ENCODE measurements at places on chromosomes 5 and 9.

DNA sequence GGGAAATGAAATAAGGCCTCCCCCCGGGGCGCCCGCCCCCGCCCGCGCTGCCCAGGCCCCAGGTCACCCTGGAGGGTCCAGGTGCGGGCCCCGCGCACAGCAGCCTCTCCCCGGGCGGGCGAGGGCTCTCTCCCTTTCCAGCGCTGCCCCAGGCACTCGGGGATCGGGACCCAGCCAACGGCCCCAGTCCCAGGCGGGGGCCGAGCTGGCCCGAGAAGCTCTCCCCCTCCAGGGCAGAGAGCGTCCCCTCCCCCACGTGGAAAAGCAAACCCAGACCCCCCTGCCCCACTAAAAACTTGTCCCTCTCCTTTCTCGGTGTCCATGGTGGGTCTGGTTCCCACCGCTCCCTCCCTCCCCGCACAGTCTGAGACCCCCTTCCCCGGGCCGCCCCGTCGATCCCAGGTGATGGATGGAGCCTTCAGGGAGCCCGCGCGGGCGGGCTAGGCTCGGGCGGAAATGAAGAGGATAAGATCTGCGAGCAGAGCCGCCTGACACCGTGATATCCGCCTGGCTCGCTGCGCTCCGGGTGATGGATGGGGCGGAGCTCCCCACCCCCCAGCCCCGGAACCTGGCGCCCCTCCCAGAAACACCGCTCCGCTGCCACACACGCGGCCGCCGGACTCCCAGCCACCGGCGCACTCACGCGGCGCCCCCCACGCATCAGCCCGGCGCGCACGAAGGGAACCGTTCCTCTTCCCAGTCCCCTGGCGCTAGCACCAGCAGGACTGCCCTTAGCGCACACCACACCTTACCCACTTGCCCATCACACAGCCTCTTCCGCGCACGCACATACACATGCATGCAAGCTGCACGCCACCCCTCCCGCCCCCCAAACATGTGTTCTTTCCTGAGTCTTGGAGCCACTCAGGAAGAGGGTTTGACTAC is 81.7 kb upstream of the ZBTB43 start:
- DNase-seq, result no peak

DNA sequence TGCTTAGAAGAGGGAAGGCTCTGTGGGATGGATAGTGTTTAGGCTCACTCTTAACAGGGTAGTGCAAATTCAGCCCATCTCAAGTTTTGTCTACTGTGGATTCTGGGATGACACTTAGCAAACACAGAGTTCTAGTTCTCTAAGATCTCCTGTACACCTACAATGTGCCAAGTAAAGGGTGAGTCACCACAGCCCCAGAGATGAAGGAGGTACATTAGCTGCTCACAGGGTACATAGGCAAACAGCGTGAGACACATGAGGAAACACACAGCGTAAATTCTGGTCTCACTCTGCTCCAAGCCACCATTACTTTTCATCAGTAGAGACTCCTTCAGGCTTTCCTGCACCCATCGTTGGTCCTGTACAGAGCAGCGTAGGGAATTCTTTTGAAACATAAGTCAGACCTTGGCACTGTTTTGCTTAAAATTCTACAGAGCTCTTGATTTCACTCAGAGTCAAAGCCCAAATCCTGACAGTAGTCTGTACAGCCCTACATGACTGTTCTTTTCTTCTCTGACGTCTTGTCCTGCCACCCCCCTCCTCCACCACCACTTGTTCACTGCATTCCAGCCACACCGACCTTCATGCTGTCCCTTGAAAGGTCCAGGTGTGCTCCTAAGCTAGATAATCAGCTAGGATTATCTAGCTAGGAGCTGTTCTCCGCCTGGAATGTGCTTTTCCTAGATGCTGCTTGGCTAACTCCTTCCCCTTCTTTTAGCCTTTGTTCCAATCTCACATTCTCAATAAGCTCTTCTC is 8.7 kb downstream of the ASTN2 start:
- DNase-seq, result no peak

DNA sequence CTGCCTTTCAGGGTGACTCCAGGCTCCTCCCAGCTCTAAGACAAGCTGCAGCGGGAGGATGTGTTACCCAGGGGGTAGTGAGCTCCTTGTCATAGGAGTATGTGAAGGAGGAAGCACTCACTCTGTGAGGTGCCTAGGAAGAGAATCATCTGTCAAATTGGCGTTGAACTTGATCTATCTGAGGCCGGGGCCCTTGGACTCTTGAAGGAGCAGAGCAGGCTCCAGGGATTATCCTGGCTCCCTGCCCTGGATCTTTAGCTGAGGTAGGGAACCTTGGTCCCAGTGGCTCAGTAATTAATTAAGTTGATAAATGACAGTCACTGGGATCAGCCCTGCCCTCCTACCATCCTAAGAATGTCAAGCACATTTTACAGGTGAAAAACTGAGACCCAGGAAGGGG is 15.5 kb downstream of the ADGRD2 start:
- no peak for DNase-seq

DNA sequence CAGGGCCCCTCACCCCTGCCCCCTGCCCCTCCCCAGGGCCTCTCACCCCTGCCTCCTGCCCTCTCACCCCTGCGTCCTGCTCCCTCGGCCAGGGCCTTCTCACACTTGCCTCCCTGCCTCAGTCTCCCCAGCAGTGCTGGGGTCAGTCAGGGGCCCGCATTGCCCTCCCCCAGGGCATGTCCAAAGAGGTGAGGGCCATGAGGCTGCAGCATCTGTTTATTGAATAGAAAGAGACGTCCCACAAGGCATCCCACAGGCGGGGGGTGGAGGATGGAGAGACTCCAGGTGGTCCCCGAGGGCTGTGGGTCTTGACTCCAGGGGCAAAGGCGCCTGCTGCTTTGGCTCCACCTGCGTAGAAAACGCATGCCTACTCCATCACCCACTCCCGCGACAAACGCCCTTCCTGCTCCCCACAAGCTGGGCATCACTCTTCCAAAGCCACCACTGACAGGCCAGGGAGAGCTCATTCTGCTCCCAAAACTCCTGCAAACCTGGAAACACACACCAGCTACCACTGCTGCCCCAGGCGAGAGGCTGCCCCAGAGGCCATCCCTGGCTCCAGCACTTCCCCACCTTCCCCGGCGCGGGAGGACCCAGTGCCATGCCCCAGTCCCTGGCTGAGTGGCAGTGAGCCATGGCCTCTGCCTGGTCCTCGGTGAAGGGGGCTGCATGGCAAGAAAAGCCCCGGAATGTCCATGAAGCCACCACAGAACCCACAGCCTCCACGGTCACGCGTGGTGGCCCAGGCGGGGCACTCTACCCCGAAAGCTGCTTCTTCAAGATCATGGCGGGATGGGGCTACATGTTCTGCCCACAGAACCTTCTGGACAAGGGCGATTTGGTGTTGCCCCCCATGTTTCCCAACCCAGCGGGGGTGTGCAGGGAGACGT is 1.6 kb upstream of the LCN8 start:
- DNase-seq, result no peak

GRCh38 chr9:35481347-35481975 is 8.4 kb upstream of the RUSC2 start:
- DNase-seq, result no peak

DNA sequence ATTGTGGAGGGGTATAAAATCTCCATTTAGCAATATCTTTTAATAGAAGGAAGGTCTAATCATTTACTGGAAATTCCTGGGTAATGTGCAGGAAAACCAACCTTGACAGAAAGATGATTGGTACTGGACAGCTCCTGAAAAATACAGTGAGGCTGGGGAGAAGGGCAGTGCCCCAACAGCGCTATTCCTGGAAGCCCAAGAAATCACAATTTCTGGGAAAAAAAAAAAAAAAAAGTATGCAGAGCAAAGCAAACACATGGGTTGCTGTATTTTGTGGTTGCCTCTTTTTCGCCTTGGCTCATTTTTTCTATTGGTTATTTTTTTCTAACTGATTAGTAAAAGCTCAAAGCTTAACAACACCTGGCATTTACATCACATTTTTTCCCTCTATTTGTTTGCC is 249.7 kb downstream of the ENC1 start:
- no peak for DNase-seq

DNA sequence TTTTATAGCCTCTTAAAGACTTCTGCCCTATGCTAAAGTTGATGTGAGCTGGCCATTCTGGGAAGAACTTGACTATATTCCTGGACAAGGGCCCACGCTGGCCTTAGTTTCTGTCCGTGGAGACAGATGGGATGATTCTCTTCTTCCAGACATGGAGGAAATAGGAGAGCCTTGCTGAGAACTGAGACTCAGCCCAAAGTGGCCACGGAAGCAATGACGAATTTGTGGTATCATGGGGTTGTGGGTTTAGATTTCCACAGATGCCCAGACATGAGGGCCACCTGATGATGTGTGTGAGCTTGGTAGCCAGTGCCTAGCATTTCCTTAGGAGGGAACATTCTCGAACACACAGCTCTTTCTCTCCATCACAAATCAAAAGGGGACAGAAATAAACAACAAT is 309.1 kb downstream of the NSG2 start:
- no peak for DNase-seq

DNA sequence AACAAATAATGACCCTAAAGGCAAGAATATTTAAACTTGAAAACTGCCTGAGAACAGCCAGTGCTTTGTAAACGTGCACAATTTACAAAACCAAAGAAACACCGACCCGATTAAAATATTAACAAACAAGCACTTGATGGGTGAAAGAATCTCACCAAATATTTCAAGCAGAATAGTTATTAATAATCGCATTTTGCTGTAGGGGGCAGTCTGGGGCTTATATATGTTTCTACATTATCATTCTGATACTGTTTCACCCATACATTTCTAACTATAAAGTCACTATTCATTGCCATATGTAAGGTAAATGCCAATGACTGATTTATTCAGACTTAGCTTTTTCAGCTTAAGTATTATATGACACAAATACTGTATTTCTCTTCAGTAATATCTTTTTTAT is 37.7 kb downstream of the UBAP2 start:
- no peak for DNase-seq

DNA sequence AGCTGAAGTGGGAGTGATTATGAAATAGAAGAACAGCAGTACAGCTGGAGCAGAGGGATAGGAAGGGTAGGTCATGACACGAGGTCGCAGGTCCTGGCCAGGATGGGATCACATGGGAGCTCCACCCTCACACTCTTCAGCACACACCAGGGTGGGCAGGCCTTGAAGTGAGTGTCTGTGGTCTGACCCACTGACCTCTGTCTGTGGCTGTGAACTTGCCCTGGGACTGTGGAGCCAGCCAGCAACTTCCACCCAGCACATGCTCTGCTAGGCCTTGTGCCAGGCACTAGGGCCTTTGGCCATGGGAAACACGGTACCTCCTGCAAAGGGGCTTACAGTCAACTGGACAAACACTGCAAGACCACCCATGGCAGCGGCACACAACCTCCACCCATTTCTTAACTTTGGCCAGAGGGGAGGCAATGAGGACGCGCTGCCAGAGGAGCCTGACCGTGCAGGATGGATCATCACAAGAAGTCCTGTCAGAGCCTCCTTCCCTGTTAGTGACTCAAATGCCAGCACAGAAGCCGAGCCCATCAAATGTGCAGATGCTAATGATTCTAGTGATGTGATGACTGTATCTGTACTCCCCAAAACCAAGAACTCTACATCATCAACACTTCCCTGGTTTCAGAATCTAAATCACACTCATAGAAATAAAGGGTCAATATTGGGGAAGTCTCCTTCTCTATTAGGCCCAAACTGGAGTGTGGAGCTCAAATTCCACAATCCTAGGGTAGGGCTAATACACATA is 113.6 kb downstream of the DPYSL3 start:
- DNase-seq, result no peak

DNA sequence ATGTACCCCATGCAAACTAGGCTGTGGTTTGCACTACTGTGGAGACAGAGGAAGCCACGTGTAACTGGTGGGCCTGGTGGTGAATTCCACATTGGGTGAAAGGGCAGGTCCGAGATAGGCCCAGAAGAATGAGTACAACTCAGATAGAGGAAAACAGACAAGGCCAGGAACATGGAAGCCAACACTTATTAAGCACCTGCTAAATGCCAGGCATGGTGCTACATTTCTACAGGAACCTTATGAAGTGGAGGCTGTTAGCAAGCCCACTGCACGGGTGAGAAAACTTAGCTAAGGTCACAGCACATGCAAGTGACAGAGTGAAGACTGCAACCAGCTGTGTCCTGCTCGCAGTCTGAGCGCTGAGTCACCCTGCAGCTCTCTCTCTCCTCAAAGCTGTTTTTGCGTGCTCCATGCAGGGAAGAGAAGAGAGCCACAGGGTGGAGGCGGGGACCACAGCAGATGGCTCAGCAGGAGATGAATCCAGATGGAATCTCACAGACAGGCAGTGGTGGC is 65.5 kb upstream of the SPTLC1 start:
- no peak for DNase-seq

- DNase-seq, result peak; percentile 57
Observed at GRCh38 chr9:6680797-6681146, 35.2 kb upstream of the GLDC start.

DNA sequence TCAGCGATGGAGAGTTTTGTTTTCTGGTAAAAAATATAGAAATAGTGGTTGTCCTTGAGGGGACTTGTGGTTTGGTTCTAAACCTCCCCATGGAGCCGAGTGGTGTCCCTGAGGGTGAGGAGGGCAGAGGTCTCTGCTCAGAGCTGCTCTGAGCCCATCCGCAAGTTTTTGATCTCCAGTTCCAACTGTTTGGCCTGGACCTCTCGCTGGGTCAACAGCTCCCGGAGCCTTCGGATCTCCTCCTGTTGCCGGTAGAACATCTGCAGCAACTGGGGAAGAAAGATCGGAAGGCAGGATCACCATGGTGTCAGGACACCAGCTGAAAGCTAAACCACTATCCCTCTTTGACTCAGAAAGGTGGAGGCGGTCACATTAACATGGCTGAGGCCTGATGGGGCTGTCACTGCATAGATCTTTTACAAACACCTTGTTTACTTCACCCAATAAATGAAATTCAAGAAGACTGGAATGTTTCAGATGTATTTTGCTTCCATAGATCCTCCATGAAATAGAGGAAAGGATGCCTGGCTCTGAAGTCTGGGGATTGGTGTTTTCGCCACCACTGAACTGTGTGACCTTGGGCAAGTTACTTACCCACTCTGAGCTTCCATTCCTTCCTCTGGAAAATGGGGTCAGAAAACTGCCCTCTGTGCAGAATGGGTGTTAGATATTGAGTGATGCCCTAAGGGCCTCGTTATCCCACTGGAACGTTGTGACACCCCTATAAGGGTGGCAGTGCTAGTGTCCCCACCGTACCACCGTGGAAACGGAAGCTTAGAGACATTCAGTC is 5.8 kb upstream of the TRIM14 start:
- DNase-seq, result no peak

- peak; percentile 48 for DNase-seq
Observed at GRCh38 chr5:150522504-150523414, 14.8 kb downstream of the NDST1 start.

DNA sequence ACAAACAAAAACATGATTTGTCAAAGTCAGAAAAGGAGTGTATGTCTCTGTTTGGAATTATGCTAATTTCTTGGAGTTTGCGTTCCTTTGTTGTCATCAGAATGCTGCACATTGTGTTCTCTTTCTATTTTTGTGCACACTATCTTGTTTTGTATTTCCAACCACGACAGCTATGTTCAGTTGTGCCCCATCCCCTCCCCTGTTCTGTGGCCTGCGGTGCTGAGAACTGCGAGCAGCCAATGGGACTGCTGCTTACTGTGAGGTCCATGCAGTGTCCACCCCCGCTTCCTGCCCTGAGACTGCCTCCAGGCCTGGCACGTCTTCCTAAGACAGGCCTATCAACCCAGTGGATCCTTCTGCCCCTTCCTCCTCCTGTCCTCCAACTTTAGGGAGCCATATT is 76.8 kb downstream of the PALM2AKAP2 start:
- peak; percentile 73 for DNase-seq

All from C1 segment of cervical spinal cord (tissue), 14 donors.